HFFc6 (cell line): ENCODE measurements at places on chromosomes 11 and 22. TPM values are rescaled to one million over a fixed set of nuclear protein-coding genes. Genes with fewer than 3 reads are reported as not detected.

DNAJB7 gene
- total RNA-seq, result not detected in 3 replicates

CNTN5 gene
- not detected in 3 replicates for total RNA-seq

CATSPER1 gene
- total RNA-seq, result 2.1 to 3.3 TPM (median 2.6 TPM) in 3 replicates

GSTT2B gene
- 35.8 to 44.3 TPM (median 43.9 TPM) in 3 replicates for total RNA-seq

CEP126 gene
- total RNA-seq, result 1.6 to 2.4 TPM (median 1.6 TPM) in 3 replicates

OR4A16 gene
- total RNA-seq, result not detected in 3 replicates

SRSF8 gene
- 32.5 to 33.8 TPM (median 33.3 TPM) in 3 replicates for total RNA-seq

TMEM151A gene
- total RNA-seq, result 0.11 TPM in 1 of 2 replicates, not detected in the other

PNPLA5 gene
- total RNA-seq, result not detected in 2 replicates

BRMS1 gene
- 44.4 to 59.8 TPM (median 48.9 TPM) in 3 replicates for total RNA-seq
